ENCODE measurements at places on chromosomes 6 and 20.

DNA sequence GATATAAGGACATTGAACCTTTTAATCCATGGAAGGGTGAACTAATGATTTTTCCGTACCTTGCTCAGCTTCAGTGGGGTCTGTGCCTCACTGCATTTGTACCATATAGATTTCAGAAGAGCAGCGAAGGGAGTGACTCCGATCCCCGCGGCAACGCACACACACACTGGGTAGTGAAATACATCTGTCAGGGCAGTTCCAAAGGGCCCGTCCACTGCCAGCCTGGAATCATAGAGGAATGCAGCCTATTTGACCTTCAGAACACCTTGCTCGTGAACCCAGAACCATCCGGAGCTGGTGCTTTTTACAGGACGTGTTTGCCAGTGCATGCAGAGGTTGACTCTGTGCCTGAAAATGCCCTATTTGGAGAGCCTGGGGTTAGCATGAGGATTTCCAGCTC lies 33.0 kb downstream of the NOX3 start:
- no peak for DNase-seq

DNA sequence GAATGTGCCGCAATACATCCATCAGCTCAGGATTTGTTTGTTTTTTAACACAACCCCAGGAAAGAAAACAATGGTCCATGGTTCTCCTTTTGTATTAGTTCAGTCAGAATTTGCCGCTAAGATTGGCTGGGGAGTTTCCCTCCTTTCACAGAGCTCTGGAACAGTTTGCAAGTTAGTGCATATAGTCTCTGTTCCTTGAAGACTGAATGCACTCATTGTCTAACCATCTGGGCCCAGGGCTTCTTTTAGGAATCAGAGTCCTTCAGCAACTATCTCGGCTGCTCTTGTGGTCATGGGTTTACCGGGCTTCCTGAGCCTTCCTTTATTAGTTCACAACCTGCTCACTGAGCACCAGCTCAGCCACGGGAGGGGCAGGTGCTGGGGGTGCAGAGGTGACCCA lies 121.3 kb downstream of the SLC23A2 start:
- DNase-seq: no peak

DNA sequence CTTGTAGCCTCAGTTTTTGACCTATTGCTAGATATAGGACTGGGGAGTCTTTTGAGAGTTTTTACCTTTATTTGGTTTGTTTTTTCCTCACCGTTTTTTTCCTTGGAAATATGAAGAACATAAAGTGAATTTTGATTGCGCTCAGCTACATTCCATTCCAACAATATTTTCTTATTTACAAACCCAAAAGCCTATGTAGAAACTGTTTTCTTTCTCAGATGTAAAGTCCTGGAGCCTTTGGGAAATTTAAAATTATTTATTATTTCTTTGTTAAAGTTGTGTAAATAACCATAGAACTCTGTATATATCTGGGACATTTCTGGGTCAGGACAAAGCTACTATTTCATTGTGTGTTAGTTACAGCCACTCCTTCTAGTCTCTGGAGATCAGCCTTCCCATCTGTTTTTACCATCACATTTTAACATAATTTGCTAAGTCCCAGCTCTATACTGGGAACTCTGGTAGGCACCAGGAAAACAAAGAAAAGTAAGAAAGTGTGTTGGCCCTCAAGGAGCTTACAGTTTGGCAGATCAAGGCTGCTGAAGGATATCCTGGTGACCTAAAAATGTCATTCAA lies 68.8 kb downstream of the JAG1 start:
- no peak for DNase-seq

- no peak for DNase-seq
Observed at GRCh38 chr20:38537176-38537575, 43.8 kb upstream of the ADIG start.

- DNase-seq: no peak
Observed at GRCh38 chr20:11976966-11977365, 59.3 kb downstream of the BTBD3 start.

DNA sequence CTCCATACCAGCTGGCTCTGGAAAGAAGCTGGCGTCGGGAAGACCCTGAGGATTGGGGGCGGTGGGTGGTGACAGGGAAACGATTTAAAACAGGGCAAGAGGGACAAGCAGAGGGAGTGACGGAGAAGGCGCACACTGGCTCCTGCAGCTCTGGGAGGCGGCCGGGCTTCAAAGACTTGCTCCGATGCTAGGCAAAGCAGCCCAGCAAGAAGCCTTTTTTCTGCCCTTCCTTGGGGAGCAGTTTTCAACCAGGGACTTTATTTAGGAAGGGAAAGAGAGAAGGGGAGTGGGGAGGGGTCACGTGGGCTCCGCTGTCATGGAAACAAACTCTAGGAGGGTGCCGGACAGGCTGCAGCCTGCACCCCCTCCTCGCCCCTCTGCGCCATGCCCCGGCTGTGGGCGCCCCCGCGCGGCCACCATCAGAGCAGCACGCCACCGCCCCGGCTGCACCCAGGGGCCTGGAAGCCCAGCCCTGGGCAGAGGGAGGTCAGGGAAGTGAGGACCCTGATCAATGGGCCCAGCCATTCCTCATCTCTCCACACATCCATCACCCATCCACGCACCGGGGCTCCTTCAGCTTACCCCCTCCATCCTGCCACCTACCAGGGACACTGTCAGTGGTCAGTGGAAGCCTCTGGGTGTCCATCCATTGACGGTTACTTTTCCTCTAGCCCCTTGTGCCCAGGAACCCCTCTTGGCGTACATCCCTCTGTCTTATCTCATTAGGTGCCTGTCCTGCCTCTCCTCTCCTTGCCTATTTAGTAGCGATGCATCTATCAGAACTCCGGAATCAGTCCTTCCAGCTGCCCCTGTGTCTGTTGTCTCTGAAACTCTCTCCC lies 66.6 kb upstream of the CCDC167 start:
- DNase-seq: peak; percentile 82

GRCh38 chr6:31822036-31822821 lies 5.3 kb upstream of the HSPA1B start:
- peak; percentile 79 for DNase-seq

Data from AG08396 (cell line).